ENCODE measurements at places on chromosomes 13 and 19.
A peak's percentile ranks its signal among the peaks of the same experiment; 100 is the strongest.

GRCh38 chr13:75309981-75310580 is 171.9 kb downstream of the TBC1D4 start:
- DNase-seq, result no peak

GRCh38 chr19:4524808-4525562 is 6.7 kb upstream of the PLIN4 start:
- DNase-seq, result peak; percentile 76

- DNase-seq, result peak; percentile 95
Observed at GRCh38 chr19:55536951-55537740, at the start of gene SBK2. Gene SBK2 (minus strand): TSS chr19:55537133. CDS start chr19:55536294, 839 bp downstream.

DNA sequence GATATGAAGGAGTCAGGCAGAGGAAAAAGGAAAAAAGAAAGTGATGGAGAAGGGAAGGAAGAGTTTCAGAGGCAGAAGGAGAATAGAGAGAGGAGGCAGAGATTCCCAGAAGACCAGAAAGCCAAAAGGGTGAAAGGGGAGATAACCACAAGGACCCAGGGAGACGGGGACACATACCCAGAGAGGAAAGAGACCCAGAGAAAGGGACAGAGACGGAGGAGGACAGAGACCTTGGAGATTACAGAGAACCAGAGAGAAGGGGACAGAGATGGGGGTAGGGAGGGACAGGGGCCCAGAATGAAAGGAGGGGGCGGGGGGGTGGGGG is 1.4 kb downstream of the PTH2 start:
- DNase-seq, result no peak

- no peak for DNase-seq
Observed at GRCh38 chr13:49580980-49581680, 4.2 kb downstream of the RCBTB1 start.

GRCh38 chr19:2608602-2608922 is 93.9 kb downstream of the GNG7 start:
- DNase-seq, result no peak

All from iPS-NIHi11 (cell line).